HEK293T (cell line): ENCODE measurements at places on chromosomes 6 and 20.

GRCh38 chr6:166490671-166491500 is 95.6 kb downstream of the RAMACL start:
- DNase-seq, result no peak

DNA sequence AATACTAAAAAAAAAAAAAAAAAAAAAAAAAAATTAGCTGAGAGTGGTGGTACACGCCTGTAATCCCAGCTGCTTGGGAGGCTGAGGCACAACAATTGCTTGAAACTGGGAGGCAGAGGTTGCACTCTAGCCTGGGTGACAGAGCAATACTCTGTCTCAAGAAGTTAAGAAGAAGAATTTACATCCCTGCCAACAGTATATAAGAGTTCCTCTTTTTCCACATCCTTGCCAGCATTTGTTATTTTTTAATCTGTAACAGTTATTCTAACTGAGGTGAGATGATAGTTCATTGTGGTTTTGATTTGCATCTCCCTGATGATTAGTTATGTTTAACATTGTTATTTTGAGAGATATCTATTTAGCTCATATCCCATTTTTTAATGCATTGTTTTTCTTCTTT is 20.3 kb upstream of the DYNLRB1 start:
- no peak for DNase-seq

DNA sequence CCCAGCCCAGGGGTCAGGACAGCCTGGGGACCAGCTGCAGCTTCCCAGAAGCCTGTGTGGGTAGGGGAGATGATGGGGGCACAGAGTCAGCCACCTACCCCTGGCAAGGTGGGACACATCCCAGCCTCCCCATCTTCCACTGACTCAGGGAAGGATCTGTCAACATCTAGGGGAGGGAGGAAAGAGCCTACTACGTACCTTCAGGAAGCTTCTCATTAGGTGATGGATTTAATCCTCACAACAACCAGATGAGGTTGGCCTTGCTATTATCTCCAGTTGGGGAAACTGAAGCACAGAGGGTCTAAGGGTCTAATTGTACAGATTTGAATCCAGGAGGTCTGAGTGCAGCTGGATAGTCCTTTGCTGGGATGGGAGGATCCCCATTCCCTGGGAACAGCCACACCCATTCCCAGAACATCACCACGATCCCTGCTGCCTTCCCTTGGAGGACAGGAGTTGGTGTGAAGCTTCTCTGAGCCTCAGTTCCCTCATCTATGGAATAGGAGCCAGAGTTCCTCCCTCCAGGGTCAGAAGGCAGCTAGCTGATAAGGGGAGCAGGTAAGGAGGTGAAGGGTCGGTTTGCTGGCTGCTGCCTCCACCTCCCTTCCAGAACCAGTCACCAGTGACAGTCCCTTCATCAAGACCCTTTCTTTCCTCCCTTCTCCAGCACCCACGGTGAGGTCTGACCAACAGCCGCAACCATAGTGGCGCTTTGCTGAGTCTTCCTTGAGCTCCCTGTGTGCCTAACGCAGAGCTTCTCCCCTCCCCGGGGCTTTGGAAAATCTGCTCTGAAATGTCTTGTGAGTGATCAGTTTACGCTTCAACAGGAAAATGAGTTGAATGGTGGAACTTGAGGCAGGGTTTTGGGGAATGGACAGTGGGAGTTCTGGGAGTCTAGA is 56.8 kb downstream of the CEBPB start:
- no peak for DNase-seq

DNA sequence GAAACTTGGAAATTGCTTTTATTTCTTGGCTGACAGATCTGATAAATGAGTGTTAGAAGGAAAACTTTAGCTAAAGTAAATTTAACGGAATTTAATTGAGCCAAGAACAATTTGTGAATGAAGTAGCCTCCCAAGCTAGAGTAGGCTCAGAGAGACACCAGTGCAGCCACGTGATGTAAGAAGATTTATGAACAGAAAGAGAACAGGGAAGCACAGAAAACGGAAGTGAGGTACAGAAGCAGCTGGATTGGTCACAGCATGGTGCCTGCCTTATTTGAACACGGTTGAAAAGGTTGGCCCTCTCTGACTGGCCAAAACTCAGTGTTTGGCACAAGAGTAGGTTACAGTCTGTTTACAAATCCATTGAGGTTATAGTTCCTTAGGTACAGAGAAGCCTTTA is 29.5 kb upstream of the IFNGR1 start:
- DNase-seq, result no peak

GRCh38 chr6:108872141-108872557 is 23.9 kb downstream of the ARMC2 start:
- DNase-seq, result no peak

GRCh38 chr20:50861012-50861411 is 66.2 kb downstream of the BCAS4 start:
- no peak for DNase-seq

GRCh38 chr20:40565001-40565681 is 123.9 kb downstream of the MAFB start:
- DNase-seq, result no peak

GRCh38 chr6:121838842-121839241 is 403.4 kb downstream of the GJA1 start:
- DNase-seq, result no peak

- DNase-seq, result no peak
Observed at GRCh38 chr6:23826572-23826971, 299.4 kb upstream of the NRSN1 start.

- no peak for DNase-seq
Observed at GRCh38 chr20:58596750-58597248, 54.3 kb upstream of the STX16 start.

- no peak for DNase-seq
Observed at GRCh38 chr20:2101057-2101864, at the start of gene STK35. Gene STK35 (plus strand): TSS chr20:2101827. CDS start chr20:2101882, 55 bp downstream.

GRCh38 chr6:57182017-57182432 is 9.9 kb downstream of the BAG2 start:
- DNase-seq, result no peak

GRCh38 chr6:37759221-37760144 is 60.0 kb upstream of the ZFAND3 start:
- no peak for DNase-seq

- no peak for DNase-seq
Observed at GRCh38 chr20:52749938-52750337, 222.2 kb upstream of the TSHZ2 start.

- DNase-seq, result no peak
Observed at GRCh38 chr20:3901028-3901705, 12.0 kb downstream of the PANK2 start.

DNA sequence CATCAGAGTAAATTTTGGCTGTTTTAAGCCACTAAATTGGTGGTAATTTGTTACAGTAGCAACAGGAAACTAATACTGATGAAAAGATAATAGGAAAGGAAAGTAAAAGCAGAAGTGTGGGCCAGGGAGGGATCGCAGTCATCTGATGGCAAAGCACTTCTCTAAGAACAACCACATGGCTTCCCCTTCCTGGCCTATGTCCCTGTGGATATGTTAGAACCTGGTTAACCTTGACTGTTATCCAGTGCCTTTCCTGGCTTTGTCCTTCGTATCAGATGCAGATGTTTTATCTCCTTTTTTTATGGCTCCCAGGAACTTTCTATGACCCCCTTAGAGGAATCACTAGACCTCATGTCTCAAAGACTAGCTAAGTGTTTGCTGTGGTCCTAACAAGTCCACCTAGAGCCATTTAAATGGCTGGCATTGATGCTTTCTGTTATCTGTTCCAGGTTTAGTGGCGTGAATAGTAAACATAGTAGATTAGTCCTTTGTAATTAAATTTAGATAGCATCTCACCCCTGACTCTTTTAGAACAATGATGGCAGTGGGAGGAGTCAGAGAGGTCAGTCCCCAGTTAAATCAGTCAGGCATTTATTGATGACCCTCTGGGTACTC is 79.2 kb upstream of the PHACTR2 start:
- no peak for DNase-seq

DNA sequence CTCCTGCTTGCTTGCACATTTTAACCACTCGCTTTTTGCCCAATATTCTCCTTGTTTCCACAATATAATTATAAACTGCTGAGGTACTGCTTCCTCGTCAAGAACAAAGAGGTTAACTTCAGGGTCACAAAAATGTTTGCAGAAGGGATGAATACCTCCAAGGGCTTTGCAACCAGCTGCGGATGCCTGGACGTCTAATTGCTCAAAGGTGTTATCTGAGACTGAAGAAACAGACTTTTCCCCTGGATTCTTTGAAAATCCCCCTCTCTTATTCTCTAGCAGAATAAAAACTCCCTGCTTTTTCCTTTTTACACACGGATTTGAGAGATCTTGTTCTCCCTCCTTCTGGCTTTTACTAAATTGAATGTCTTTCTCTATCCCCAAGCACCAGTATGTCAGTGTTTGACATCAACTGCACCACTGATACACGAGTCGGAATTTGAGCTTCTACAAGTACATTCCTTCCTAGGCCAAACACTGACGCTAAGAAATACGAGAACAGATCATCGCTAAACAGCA is 336 bp upstream of the SMPDL3A start:
- no peak for DNase-seq

DNA sequence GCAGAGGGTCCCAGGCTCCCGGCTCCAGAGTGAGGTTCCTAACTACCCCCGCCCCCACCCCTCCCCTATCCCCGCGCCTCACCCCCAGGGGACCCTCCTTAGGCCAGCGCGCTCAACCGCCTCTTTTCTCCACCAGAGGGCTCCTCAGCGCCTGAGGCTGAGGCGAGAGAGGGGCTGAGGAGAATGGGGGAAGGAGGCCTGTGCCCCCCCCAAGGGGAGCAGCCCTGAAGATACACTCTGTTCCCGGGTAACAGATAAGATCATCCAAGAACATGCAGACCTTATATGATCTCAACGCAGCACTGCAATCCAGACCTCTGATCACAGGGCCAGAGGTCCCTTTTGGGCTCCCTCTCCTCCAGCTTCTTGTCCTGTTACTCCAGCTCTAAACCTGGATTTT is 43.3 kb upstream of the MRPS10 start:
- peak; percentile 67 for DNase-seq

DNA sequence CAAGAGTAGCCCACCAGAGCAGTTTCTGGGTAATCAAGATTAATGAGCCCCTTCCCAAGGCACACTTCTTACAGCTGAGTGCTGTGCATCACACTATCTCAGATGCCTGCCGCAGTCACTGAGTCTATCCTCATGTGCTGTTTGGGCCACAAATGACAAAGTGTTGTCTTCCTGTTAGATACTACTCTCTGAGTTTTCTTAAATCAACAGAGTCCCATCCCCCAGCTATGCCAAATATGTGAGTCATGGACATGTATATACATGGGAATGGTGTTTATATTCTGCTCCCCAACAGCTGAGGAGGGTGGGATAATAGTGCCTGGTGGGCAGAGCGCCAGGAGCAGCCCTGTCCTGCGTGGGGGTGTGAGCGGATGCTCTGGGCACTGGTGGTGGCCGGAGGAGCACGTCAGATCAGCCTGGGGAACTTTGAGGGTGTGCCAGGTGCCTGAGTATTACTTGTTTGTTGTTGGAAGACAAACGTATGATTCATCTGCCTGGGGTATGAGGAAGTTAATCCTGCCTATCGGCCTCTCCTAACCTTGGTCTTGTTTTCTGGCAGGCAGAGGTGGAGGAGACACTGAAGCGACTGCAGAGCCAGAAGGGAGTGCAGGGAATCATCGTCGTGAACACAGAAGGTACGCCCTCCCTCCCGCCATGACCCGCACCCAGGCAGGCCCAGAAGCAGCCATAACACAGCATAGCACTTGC is 9.6 kb downstream of the DYNLRB1 start:
- DNase-seq, result no peak
